Right lobe of liver (tissue), 6 donors: ENCODE measurements at places on chromosomes 7 and 10. TPM values are rescaled to one million over a fixed set of nuclear protein-coding genes. Genes with fewer than 3 reads are reported as not detected.

The H2BK1 gene
- not detected for total RNA-seq

The TRIM50 gene
- total RNA-seq, result 0.56 TPM

The TMEM213 gene
- total RNA-seq, result not detected

The OPN4 gene
- total RNA-seq, result not detected

DNA sequence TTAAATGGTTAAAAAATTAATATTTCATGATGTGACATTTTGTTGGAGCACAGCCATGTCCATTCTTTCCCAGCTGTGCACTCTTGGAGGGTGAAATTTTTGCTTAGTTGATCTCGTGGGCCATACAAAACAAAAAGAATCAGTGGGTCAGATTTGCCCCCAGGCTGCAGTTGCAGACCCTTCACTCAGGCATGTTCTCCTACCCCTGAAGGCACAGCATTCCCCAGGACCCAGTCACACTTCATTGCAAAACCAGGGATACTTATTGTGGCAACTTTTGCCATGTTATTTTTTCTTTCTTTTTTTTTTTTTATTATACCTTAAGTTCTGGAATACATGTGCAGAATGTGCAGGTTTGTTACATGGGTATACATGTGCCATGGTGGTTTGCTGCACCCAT lies 6.0 kb downstream of the TAS2R40 start:
- H3K27ac ChIP-seq, result no peak overlapping the region
- DNase-seq, result no peak

- DNase-seq, result no peak
- no peak overlapping the region for H3K27ac ChIP-seq
- no peak overlapping the region for H3K4me3 ChIP-seq
- H3K27me3 ChIP-seq, result no peaks in the 10 kb centered on the region
Observed at GRCh38 chr10:35433851-35434426, 97.6 kb downstream of the CCNY start.
